ENCODE measurements at places on chromosomes 4 and X. TPM values are rescaled to one million over a fixed set of nuclear protein-coding genes. Genes with fewer than 3 reads are reported as not detected.

- DNase-seq = no peak
Observed at GRCh38 chrX:79170476-79171035, 26.1 kb downstream of the GPR174 start.

DNA sequence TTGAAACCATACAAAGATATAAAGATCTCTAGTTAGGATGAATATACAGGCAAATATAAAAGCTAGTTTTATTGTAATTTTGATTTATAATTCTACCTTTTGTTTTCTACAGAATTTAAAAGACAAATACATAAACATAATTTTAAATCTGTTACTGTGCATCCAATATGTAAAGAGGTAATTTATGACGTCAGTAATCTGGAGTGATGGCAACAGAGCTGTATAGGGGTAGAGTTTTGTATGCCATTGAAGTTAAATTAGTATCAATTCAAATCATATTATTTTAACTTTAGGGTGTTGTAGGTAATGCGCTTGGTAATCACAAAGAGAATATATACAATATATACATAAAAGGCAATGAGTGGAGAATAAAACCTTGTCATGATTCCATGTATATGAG is 183.7 kb upstream of the ARHGAP24 start:
- no peak for DNase-seq

DNA sequence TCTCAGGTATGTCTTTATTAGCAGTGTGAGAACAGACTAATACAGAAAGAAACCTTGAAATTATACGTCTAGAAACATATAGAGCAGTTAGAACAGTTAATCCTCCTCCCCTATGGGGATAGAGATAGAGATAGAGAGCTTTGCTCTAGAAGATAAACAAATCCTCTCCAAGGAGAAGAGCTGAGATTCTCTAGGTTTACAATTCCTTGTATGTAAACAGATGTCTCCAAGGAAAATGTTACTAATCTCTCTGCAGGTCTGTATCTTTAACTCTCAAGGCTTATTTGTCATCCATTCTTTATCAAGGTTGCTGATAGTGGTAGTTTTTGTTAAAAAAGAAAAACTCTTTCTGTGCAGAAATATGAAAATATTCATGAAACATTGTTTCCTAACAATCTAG is 282.1 kb upstream of the GIMD1 start:
- DNase-seq = no peak

- DNase-seq = peak; percentile 49
Observed at GRCh38 chrX:151359931-151360871, 36.8 kb upstream of the VMA21 start.

DNA sequence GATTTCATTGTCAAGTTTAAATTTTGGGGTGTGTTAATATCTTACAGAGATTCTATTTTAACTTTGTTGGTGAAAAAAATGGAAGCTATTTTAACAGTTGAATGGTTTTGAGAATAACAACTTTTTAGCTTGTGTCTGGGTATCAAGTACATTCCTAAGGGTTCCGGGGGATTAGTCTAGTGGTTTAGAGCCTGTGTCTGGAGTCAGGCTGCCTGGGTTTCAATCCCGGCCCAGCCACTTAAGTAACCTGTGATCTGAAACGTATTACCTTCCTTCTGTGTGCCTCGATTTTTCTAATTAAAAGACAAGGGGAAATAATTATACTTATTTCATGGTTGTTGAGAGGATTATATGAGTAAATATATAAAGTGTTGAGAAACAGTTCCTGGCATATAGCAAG is 288.6 kb upstream of the NR3C2 start:
- DNase-seq = no peak

GRCh38 chr4:40736910-40737309 is 12.8 kb upstream of the NSUN7 start:
- DNase-seq = peak; percentile 29

GRCh38 chr4:101774807-101775206 is 15.7 kb upstream of the BANK1 start:
- DNase-seq = no peak

- peak; percentile 92 for DNase-seq
Observed at GRCh38 chr4:108018040-108018883, 28.6 kb downstream of the HADH start.

DNA sequence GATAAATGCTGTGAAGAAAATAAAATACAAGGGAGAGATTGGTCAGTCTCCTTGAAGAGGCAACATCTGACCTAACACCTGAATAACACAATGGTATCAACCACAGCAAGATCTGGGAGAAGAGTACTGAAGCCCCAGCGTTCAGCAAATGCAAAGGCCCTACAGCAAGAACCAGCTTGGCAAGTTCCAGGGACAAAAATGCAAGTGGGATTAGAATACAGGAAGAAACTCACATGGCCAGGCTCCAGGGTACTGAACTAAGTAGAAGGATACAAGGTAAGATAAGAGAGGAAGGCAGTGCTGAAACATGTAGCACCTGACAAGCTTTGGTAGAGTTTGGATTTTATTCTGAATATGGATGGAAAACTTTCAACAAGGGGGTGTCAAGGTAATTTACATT is 3.6 kb downstream of the SMIM14 start:
- DNase-seq = no peak

GRCh38 chr4:67996127-67996526 is 32.8 kb upstream of the TMPRSS11A start:
- no peak for DNase-seq

GRCh38 chr4:108943371-108943770 is 180.5 kb upstream of the ETNPPL start:
- DNase-seq = no peak

- DNase-seq = no peak
Observed at GRCh38 chr4:60757986-60758680, 442.0 kb upstream of the ADGRL3 start.

GRCh38 chr4:176840166-176840565 is 47.4 kb upstream of the VEGFC start:
- DNase-seq = no peak

DNA sequence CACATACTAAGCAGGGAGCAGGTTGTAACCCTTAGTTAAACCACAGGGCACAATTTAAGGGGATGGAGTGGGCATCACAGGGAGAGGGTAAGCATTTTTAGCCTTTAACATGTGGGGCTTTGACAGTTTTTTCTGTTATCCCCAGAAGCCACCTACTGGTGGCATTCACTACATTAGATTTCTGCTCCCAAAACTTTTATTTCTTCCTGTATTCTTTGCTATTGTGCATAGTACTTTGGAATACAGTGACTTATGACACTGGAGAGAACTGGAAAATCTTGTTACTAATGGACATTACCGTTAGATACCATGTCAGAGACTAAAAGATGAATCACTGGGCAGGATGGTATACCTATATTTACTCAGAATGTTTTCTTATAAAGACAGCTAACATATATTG is 7.3 kb downstream of the TRIM75 start:
- DNase-seq = no peak

DNA sequence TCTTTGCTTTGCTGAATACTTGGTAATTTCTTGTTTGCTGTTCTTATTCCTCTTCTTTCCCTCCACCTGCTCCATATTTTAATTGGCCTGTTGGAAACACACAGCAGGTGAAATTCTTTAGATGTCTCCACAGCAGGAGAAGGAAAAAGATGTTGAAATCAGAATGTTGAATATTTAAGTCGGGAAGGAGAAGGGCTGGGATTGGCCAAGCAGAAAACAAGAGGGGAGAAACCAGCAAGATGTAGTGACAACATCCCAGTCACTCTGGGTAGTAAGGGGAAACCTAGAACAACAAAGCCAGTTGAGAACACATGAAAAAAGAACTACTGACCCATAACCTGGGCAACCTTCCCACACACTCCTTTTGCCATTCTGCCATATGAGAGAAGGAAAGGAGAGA is 37.3 kb upstream of the STAG2 start:
- DNase-seq = no peak

DNA sequence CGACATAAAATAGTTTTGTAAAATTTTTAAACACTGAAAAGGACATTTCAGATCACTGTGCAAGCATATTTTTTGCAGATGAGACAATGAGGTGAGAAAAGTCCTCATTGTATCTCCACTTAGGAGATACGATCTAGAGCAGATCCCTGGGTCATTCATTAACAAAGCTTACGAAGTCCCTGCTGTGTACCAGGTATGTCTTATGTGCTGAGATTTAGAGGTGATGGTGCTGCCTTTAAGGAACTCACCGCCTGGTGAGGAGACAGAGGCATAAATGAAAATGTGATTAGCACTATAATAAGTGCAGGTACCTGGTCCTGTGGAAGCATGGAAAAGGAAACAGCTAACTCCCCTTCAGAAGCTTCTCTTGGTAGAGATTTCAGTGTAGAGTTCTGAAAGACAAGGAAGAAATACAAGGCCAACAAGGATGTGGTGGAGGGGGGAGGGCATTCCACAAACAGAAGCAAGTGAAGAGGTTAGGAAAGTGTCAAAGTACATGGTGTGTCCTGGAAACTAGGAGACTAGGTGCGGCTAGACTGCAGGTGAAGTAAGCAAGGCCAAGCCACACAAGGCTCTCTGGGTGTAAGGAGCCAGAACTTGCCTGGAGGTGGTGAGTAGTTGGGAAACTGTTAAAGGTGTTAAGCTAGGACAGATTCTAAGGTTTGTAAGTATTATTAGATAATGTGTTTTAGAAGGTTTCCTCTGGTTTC is 1.5 kb upstream of the NDNF start:
- no peak for DNase-seq

DNA sequence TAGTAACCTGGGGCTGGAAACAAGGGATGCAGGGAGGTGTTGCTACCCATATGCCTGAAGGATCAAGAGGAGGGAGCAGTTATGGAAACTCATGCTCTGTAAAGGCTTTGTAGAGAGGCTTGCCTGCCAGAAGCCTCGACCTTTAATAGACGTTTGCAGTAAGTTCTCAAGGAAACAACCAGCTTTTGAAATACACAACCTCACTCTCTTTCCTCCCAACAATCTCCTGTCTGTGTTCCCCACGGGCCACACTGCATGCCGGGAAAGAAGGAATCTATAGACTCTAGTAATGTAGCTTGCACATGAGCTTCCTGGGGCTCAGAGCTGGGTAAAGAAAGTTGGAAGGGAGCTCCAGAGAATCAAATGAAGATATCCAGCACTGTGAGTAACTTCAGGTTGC is 101.6 kb upstream of the PACRGL start:
- no peak for DNase-seq

DNA sequence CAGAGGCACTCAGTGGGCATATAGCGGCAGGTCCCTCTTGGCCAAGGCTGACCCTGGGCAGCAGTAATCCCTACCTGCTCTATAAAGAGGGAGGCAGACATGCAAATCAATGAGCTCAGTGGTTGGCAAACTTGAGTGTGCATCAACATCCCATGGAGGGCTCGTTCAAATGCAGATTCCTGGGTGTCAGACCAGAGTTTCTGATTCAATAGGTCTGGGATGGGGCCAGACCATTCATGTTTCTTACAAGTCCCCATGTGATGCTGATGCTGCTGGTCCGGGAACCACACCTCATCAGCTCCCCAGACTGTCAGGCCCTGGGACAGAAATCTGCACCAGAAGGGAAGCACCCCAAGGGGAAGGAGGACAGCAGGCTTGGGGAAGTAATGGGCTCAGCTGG is 38.9 kb upstream of the HMGB3 start:
- no peak for DNase-seq

DNA sequence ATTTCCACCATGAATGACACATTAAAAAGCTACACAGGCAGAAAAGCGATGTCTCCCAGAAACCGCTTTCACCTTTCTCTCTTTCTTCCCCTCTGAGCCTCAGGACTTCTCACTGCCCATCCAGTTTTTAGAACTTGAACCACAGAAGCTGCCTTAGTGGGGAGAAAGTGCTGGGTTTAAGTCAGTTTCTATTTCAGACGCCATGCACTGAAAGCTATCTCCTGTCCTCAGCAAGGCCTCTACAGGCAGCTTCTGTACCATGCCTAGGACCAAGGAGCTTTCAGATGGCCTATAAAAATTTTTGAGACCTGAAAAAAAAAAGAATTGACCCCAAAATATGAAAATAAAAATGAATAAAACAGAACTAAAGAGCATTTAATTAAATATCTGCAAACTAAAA is 34.5 kb downstream of the RAB33B start:
- DNase-seq = no peak

DNA sequence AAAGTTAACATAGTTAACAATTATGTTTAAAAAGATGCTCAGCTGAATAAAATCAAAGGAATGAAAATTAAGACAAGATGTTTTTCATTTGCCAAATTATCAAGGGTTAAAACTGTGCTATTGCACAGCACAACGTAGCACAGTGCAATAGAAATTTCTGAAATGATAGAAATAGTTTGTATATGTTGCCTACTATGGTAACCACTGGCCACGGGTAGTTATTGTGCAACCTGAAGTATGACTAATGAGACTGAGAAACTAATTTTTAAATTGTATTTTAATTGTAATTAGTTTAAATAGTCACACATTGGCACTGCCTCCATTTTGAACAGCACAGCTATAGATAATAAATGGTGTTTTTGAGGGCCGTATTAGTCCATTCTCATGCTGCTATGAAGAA is 343.1 kb upstream of the FAM241A start:
- DNase-seq = no peak

- DNase-seq = no peak
Observed at GRCh38 chrX:38601866-38602265, 40.5 kb downstream of the TSPAN7 start.

DNA sequence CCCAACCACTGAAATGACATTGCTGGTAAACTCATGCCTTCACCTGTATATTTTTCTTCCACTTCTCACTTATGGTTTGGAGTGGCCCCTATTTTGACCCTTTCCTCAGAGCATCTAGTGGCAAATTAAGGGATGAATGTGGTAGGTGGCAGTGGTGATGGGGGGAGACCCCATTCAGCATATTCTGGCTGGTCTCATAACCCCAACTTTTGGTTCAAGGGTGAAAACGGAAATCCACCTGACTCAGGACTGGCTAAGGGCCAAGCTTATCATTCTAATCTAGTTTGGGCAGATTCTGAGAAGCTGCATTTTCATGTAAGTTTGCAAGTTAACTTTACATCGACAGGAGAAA is 47.0 kb upstream of the NSUN7 start:
- peak; percentile 52 for DNase-seq

GRCh38 chr4:151887031-151887815 is 126.4 kb upstream of the GATB start:
- no peak for DNase-seq

DNA sequence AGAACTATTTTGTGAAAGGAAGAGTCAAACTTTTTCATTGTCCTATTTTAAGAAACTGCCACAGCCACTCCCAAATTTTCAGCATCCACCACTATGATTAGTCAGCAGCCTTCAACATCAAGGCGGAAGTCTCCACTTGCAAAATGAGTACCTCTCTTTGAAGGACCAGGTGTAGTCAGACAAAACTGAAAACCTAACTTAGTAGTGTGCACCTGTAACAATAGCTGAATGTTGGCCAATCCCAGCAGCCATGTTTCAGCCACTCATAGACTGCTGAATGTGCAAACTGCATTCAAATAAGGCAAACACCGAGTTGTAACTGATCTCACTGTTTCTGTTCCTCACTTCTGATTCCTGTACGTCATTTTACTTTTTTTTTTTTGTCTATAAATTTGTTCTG is 341.1 kb downstream of the IL15 start:
- no peak for DNase-seq

- no peak for DNase-seq
Observed at GRCh38 chr4:69743476-69744156, 16.8 kb downstream of the SULT1B1 start.

- DNase-seq = no peak
Observed at GRCh38 chrX:119190091-119190681, 45.9 kb upstream of the PGRMC1 start.

- DNase-seq = no peak
Observed at GRCh38 chrX:41096339-41096955, 11.2 kb downstream of the USP9X start.

GRIA3 gene
- not detected for total RNA-seq

OGT gene
- 358 TPM for total RNA-seq

ADAMTS3 gene
- not detected for total RNA-seq

IRS4 gene
- total RNA-seq = not detected

NBDY gene
- 31.6 TPM for total RNA-seq

CPZ gene
- total RNA-seq = not detected

TLR10 gene
- 0.11 TPM for total RNA-seq

CCDC149 gene
- not detected for total RNA-seq

SH2D1A gene
- 43.2 TPM for total RNA-seq
